ENCODE measurements at places on chromosomes 13 and 19.

- no peak for DNase-seq
Observed at GRCh38 chr13:41643507-41643906, 186.2 kb downstream of the RGCC start.

DNA sequence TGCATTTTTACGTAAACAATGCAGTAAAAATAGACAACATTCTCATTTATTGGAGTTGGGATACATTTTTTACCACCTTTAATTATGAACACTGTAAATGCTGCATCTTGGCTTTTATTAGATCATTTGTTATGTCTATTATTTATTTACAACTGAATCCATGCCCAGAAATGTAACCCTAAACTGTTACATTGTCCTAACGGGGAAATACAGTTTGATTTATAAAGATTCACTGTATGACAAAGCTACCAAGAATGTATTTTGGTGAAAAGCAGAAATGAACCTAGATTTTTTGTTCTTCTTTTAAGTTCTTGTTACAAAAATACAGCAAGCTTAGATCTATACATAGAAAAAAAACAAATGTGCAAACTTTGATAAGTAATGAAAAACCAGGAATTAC is 1.1 kb downstream of the METTL21C start:
- no peak for DNase-seq

DNA sequence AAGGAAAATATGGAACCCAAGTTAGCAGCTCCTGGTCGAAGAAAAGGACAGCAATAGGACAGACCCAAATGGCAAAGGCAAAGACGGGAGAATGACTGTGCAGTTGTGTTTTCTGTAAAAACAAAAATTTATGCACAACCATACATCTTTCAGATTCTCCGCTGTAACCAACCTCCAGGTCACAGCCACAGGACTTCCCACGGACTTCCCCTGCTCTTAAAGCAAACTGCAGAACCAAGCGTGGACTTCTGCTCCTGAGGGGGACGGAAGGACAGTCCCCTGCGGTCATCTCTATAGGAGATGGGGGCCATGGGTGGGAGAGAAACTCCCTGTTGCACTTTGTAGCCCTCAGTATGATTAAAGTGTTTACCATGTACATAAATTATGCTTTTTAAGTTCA is 2.5 kb downstream of the GRTP1 start:
- DNase-seq: no peak

DNA sequence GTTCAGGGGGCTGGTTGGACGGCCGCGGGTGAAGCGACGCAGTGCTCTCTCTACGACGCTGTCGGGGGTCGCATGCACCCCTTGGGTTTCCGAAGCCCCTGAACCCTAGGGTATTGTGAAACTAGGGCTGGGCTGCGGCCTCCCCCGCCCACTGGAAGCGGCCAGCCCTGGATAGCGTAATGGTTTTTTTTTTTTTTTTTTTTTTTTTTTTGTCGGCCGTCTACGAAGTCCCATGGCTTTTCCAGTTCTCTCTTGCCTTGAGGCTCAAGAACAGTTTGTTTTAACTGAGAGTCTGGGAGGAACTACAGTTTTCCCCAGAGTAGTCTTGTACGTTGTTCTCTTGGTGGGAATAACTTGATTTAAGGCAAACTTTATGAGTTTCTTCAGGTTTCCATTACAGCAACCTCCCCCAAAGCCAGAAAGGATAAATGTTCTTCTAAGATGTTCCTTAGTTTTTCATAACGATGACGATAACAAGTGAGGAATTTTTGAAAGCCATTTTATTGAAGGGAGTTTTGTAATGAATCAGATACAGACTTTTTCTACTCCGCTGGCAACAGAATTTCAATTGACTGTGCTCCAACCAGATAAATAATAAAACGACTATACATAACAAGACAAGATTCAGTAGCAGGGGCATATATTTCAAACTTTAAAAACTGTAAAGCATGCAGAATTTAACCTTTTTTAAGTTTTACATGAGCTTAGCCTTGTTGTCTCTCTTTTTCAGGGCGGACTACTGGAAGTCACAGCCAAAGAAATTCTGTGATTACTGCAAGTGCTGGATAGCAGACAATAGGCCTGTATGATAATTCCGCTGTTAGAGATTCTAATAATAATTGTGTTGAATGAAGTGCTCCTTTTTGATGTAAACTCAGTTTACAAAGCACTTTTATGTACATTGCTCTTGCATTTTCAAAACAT is 867 bp downstream of the WBP4 start:
- DNase-seq: no peak

- no peak for DNase-seq
Observed at GRCh38 chr19:41309180-41310032, 566 bp upstream of the CCDC97 start.

All from GM06990 (cell line).